Stimulated activated CD4-positive, alpha-beta T cell treated with anti-CD3 and anti-CD28 coated beads, TNF-alpha, amount 100 ng/mL, for 1 hour (primary cell): ENCODE measurements at places on chromosomes 16 and 17.

GRCh38 chr16:88678224-88678979, 7.9 kb downstream of the SNAI3 start:
- DNase-seq = no peak

- DNase-seq = no peak
These were observed 14.2 kb upstream of the ST6GALNAC2 start for GRCh38 chr17:76599694-76600460.

- DNase-seq = no peak
These were observed 210.3 kb upstream of the FOXF1 start for GRCh38 chr16:86299882-86300610.

- no peak for DNase-seq
These were observed 127.9 kb downstream of the RBFOX3 start for GRCh38 chr17:79482727-79483521.

DNA sequence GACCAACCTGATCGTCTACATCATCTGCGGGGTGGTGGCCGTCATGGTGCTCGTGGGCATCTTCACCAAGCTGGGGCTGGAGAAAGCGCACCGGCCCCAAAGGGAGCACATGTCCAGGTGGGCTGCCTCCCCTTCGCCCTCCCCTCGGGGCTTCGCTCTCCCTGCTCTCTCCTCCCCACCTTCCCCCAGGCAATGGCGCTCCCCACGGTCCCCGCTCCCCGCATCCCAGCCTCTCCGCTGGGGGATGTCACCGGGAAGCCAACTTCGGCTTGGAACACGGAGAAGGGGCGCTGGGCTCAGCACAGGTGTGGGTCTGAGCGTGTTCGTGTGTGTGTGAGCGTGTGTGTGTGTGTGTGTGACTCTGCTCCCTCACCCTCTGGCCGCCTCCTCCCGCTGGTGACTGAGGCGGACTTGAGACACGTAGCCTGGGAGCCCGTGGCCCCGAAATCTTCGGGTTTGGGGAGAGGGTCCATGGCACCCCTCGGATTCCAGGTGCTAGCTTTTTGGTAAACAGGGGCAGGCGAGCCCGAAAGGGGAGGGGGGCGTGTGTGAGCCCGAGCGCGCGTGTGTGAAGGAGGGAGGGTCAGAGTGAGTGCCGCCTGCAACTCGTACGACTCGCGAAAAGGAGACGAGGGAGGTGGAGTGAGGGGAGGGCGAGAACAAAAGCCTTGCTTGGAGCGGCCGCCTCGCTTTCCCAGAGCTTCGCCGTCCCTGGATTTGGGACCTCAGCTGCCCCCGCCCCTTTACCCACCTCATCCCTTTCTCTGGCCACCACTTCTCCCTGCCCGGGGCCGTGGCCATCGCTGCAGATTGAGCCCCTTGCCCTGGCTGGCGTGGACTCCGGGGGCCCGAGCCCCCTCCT, 1.3 kb downstream of the SHISA9 start:
- DNase-seq = no peak

GRCh38 chr17:65750166-65750565, 188.7 kb upstream of the AXIN2 start:
- DNase-seq = no peak

DNA sequence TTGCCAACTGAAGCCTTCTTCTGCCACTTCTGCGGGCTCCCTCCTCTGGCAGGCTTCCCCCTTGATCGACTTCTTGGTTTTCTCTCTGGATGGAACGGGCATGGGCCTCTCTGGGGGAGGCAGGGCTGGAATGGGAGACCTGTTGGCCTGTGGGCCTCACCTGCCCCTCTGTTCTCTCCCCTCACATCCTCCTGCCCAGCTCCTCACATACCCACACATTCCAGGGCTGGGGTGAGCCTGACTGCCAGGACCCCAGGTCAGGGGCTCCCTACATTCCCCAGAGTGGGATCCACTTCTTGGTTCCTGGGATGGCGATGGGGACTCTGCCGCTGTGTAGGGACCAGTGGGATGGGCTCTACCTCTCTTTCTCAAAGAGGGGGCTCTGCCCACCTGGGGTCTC, 6.5 kb upstream of the LASP1NB start:
- no peak for DNase-seq

GRCh38 chr17:13398853-13399252, 202.9 kb downstream of the HS3ST3A1 start:
- DNase-seq = no peak

GRCh38 chr16:17328932-17329331, 141.8 kb downstream of the XYLT1 start:
- DNase-seq = no peak

- no peak for DNase-seq
These were observed at the start of gene MT1M for GRCh38 chr16:56632156-56632847. Gene MT1M (plus strand): TSS chr16:56632659. CDS start chr16:56632732, 73 bp downstream.

- no peak for DNase-seq
These were observed 771 bp upstream of the OVCA2 start for GRCh38 chr17:2040942-2041560.

GRCh38 chr17:15918661-15919259, 26.2 kb upstream of the ADORA2B start:
- DNase-seq = no peak

- no peak for DNase-seq
These were observed 41.1 kb upstream of the IL34 start for GRCh38 chr16:70605283-70605657.

DNA sequence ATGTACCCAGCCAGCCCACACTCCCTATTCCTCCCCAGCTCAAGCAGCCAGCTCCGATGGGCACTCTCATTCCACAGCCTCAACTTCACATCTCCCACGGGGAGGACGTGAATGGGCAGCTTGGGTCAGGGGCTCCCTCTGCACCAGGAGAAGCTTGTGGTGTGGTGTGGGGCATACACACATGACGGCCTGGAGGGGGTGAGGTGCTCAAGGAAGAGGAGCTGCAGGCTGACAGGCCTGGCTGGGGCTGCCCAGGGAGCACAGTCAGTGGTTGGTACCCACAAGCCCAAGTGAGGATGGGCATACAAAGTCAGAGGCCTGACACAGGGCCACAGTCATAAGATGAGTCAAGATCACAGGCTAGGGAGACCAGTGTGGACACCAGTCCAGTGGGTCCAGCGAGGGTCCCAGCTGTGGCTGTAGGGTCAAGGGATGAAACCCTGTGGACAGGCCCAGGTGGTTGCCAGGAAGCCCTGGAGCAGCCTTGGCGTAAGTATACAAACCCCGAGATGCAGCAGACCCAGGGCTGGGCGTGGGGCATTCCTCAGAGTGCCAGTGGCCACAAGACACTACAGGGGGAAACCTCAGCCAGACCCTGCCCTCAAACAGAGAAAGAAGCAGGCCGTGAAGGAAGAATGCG, 4.4 kb downstream of the DRC3 start:
- DNase-seq = no peak

DNA sequence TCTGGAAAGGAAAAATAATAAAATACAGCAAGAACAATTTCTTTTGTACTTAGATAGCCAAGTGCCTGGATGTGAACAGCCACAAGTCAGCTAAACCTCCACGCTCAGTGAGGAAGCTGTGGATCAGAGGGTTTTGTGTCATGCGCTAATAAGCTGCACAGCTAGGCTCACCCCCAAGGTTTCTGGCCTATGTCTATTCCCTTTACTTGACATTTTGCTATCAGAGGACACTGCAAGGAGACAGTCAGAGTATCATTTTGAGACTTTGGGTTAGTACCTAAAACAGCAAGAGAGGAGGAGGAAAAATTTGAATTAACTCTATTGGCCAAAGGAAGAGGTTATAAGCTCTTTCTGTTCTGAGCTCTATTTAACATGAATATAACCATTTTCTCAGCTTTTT, 139.3 kb downstream of the KCNJ2 start:
- DNase-seq = no peak

GRCh38 chr16:49526860-49527365, 153.3 kb downstream of the C16orf78 start:
- DNase-seq = no peak
